ENCODE measurements at places on chromosomes 2 and 18.

GRCh38 chr18:5980721-5981120, 85.4 kb upstream of the TMEM200C start:
- no peak for DNase-seq

- no peak for DNase-seq
Measured at GRCh38 chr18:50649821-50650220, 89.9 kb downstream of the MAPK4 start.

DNA sequence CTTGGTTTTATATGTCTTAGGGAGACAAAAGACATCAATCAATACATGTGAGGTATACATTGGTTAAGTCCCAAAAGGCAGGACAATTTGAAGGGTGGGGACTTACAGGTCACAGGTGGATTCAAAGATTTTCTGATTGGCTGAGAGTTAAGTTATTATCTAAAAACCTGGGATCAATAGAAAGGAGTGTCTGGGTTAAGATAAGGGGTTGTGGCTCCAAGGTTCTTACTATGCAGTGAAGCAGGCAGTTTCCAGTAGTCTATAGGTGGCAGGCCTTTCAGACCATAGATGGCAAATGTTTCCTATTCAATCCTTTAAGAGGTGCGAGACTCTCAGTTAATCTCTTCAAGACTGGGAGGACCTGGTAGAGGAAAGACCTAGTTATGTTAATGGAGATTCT, 42.1 kb upstream of the NEB start:
- no peak for DNase-seq

GRCh38 chr18:49160079-49160930, 209.5 kb upstream of the SMAD7 start:
- DNase-seq, result no peak

- no peak for DNase-seq
Measured at GRCh38 chr2:216879727-216880508, 20.1 kb upstream of the TNP1 start.

DNA sequence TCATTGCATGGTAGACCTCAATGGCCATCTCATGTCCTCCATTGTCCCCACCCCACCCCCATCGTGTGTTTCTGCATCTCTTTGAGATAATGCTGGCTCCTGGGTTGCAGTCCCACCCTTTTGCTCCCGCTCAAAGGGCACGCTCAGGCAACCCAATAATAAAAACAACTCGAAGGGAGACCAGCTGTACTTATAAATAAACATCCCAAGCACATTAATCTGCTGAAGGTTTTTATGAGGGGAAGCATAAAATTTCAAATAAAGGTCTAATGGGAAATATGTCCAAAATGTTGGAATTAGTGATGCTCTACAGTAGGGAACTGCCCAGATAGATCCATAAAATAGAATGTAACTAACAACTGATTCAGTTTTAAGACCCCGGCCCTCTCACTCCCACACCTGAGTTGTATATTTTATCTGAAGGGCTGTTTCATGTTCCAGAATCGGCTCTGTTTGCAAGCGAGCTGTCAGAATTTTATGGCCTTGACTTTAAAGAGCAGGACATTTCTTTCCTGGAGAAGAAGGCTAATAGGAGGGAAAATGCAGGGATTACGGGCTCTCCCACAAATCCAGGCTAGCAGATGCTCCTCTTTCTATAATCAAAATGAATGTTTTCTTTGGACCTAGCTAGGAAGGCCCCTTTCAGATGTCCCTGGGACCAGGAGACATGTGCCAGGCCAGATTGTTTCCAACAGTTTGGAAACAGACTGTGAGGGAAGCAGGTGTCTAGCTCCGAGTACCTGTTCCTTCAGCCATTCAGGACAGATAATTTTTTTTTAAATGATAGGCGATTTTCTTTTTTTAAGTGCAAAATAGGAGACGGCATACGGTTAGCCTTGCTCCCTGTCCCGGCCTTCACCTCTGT, 103.7 kb downstream of the APOB start:
- peak; percentile 72 for DNase-seq

GRCh38 chr18:58416014-58416703, 212.7 kb downstream of the ALPK2 start:
- no peak for DNase-seq

DNA sequence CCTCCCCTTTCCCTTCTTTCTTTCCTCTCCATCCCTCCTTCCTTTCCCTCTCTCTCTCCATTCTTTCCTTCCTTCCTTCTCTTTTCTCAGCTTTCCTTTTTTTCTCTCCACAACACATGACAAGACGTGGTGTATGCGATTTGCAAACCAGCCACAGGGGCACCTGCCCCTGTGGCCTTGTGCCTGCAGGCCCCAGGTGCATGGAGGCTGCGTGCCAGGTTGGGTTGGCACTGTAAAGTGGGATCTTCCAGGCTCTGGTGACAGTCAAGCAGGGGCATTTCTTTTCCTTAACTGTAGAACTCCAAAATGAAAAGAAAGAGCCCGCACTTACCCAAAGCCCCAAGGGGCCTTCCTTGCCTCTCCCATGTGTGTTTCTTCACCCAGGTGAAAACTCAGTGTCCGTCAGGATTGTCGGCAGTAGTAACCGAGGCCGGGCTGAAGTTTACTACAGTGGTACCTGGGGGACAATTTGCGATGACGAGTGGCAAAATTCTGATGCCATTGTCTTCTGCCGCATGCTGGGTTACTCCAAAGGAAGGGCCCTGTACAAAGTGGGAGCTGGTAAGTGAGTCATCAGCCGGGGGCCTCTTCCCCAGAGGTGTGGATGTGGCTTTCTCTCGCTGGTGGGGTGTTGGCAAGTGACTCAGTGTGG, 50.9 kb downstream of the MARCO start:
- no peak for DNase-seq

DNA sequence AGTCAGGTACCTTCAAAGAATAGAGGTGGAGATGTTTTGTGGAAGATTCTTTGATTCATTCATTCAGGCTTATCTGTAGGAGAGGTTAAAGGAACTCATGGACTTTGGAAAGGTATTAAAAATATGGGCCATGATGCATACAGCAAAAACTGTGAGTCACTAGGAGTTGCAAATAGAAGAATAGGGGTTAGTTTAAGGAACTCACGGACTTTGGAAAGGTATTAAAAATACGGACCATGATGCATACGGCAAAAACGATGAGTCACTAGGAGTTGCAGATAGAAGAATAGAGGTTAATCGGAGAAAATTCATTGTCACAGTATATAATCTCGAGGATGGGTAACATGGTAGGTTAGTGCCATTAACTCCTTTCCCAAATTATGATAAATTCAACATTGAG, 41.2 kb downstream of the SLC9A2 start:
- DNase-seq, result no peak

- no peak for DNase-seq
Measured at GRCh38 chr2:70626254-70626990, 72.8 kb upstream of the TGFA start.

- DNase-seq, result no peak
Measured at GRCh38 chr2:117232305-117232704, 582.2 kb upstream of the DDX18 start.

GRCh38 chr2:149858216-149858615, 270.6 kb upstream of the MMADHC start:
- DNase-seq, result no peak

DNA sequence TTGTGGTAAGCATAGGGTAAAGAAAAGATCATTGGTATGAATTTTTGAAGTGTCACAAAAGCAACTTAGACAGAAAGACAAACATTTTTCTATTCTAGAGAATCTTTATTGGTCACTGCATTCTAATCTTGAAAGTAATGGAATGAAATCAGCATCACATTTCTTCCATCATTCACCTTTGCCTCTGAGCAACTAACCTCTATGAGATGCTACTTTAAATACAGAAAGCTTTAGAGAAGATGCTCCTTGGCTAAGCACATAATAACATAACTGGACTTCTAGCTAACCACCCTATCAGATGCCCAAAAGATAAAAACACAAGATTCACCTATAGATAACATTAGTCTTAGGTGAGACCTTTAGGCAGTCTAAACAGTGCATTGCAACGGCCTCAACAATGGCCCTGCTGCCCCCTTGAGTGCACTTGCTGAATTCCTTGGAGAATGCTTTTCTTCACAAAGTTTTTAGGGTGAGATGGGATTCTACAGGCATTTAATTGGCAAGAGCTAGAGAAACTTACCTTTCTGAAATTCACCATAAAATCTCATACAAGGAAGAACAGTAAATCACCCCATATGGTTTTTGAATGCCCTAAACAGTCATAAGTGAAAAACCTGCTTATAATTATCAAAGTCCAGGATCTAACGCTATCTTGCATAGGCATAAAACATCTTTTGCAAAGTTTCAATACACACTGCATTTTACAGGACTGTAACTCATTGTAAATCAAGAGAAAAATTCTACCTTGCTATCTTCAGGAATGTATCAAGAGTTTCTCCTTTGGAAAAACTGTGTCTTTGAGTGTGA, 791.3 kb upstream of the CHAC2 start:
- DNase-seq, result no peak

GRCh38 chr2:194486326-194486725, 1170.7 kb upstream of the SLC39A10 start:
- no peak for DNase-seq

DNA sequence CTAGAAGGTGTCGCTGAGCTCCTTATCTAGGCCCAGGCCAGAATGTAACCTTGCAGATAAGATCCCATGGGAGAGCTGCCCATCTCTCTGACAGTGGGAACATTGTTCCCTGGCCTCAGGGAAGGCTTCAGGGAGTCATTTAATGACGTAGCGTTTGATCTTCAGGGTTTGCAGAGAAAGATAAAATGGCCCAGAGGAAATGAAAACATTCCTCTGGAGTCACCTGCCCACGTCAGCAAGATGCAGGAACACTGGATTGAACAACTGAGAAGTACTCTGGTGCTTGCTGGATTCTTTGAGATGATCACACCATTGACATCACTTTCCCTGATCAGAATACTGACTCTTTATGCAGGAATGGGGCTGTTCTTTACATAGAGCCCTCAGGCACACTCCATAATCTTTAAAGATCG, 51.6 kb downstream of the MAPK4 start:
- no peak for DNase-seq

- no peak for DNase-seq
Measured at GRCh38 chr2:235793163-235793752, 299.4 kb downstream of the AGAP1 start.

DNA sequence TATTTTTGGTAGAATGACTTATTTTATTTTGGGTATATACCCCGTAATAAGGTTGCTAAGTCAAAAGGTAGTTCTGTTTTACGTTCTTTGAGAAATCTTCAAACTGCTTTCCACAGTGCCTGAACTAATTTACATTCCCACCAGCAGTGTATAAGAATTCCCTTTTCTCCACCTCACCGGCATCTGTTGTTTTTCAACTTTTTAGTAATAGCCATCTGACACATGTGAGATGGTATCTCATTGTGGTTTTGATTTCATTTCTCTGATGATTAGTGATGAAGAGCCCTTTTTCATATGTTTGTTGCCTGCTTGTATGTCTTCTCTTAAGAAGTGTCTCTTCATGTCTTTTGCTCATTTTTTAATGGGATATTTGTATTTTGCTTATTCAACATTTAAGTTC, 215.2 kb upstream of the TFPI start:
- DNase-seq, result no peak

DNA sequence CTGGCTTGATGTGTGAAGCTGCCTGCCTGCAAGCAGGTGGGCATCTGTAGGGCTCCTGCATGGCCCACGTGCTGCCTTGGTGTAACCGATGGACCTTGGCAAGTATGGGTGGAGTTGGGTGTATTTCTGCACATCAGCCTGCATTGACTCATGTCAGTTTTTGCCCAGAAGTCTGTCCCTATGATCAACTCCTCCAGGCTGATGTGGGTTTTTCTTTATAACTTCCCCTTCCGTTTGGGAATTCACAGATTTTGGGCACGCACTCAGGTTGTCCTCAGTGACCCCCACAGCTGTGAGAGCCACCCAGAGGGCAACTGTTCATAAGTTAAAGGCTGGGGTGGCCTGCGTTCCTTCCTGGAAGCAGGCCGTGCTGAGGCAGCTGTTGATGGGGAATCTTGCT, 123.3 kb downstream of the NCK2 start:
- DNase-seq, result no peak

Data from urinary bladder (tissue), 4 donors.